ENCODE measurements at places on chromosomes 4 and X.

GRCh38 chr4:169615467-169616106 lies 3.2 kb upstream of the NEK1 start:
- DNase-seq: no peak

DNA sequence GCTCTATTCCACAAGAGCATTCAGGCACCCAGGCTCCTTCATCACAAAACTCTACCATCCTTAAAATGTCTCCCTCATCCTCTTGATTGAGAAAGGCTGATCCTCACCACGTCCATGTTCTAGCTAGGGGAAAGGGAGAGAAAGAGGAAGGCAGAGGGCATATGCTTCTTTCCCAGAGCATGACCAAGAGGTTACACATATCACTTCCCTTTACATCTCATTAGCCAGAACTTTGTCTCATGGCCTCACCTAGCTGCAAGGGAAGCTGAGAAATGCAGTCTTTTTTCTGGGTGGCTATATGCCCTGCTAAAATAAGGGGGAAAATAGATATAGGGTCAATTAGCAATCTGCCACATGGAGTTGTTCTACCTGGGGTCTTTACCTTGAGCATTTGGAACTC lies 42.7 kb downstream of the LONRF3 start:
- no peak for DNase-seq

- DNase-seq: no peak
These were observed 548.6 kb downstream of the TLL1 start for GRCh38 chr4:166421556-166422156.

DNA sequence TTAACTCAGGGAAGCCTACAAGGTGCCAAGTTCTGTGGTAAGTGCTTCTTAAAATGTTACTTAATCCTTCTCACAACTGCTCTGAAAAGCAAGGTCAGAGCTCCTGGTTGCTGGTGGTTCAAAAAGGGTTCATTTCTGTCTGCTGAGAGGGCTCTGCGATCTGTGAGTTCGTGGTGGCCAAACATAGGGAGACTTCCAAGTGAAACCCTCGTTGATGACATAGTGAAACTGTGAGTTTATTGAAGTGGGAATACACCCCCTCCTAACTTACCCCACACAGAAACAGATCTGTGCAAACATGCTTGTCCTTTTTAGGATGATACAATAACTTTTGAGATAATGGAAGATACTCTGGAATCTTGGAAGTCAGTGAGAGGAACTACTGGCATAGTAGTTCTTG lies 164.8 kb upstream of the PGRMC2 start:
- DNase-seq: no peak

GRCh38 chr4:102259702-102260101 lies 85.6 kb downstream of the SLC39A8 start:
- DNase-seq: no peak

- DNase-seq: no peak
These were observed 25.4 kb upstream of the GNRHR start for GRCh38 chr4:67779631-67780030.

DNA sequence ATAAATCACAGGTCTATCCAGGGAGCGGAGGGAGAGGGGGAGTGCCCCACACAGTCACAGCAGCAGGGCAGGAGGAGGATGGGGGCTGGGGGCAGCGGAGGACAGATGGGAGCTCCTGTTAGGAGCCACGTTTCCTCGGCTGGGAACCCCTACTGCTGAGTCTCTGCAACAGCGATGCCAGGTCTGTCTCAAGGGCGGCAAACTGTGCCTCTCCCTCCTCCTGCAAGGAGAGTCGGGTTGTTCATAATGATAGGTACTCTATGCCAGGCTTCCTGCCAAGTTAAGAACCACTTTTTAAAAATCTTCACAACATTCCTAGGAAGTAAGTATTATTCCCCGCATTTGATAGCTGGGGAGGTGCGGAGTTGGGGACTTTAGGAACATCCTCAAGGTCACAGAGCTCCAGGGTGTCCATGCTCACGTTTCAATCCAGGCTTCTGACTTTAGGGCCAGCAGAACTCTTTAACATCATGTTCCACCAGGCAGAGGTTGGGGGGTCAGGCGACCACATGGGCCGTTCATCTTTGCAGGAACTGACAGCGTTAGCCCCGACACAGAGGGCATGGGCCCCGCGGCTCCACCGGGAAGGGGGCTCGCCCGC lies 98.3 kb upstream of the MAML3 start:
- DNase-seq: no peak
